ENCODE measurements at places on chromosomes 3 and 15.
A peak's percentile ranks its signal among the peaks of the same experiment; 100 is the strongest.

- DNase-seq: peak; percentile 25
These were observed 107.5 kb upstream of the MRPS22 start for GRCh38 chr3:139236336-139236735.

GRCh38 chr15:96166223-96167200, 164.0 kb upstream of the NR2F2 start:
- DNase-seq: no peak

GRCh38 chr15:96005906-96006305, 324.6 kb upstream of the NR2F2 start:
- DNase-seq: no peak

DNA sequence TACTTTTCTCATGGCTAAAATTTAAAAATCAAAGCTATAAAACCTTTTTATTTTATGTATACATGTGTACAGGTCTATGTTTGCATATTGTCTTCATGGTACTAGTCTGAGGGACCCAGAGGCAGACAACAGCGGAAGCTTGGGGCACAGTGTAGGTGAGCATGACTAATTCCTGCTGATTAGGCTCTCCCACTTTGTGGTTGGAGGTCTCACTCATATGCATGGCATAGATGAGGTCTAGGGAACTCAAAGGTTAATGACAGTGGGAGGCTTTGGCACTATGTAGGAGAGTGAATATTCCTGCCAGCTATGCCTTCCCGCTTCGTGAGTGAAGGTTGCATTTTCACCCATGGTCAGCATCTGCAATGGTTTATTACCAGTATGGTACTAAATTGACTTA, 47.5 kb upstream of the AADACL2 start:
- no peak for DNase-seq

GRCh38 chr3:168884353-168884903, 779.1 kb downstream of the MECOM start:
- peak; percentile 61 for DNase-seq

GRCh38 chr15:42491539-42492225, 741 bp upstream of the ZNF106 start:
- DNase-seq: peak; percentile 72

- DNase-seq: no peak
These were observed 78.5 kb downstream of the RPLP1 start for GRCh38 chr15:69530991-69531664.

- no peak for DNase-seq
These were observed 426 bp upstream of the SUMF1 start for GRCh38 chr3:4467522-4467867.

- peak; percentile 45 for DNase-seq
These were observed 95.2 kb downstream of the CHSY1 start for GRCh38 chr15:101156509-101157159.

DNA sequence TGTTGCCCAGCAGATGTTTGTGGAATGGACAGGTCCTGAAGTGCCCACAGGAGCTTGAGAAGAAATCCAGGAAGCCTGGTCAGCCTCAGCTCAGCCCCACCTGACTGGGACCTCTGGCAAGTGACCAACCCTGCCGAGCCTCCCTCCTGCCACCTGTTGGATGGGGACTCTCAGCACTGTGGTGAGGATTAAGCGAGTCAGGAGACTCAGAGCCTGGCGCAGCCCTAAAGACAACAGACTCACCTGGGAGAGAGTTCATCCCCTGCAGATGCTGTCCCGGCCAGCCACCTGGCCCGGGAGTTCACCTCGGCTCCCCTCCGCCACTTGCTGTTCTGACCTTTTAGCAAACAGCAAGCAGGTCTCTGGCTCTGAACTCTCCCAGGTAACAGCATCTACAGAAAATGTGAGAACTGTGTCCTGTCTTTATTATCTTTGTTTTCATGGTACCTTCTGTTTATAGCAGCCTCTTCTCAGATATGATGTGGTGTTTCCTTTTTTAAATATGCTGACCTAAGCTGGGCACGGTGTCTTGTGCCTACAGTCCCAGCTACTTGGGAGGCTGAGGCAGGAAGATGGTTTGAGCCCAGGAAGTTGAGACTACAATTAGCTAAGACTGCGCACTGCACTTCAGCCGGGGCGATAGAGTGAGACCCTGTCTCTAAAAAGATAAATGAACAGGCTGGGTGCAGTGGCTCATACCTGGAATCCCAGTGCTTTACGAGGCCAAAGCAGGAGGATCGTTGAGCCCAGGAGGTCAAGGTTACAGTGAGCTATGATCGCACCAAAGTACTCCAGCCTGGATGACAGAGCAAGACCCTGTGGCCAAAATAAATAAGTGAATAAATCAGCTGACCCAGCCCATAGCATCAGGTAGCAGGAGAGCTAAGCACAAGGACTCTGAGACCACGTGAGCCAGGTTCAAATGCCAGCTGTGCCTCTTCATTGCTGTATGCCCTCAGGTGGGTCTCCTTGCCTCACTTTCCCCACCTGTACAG, 32.4 kb upstream of the SLC6A6 start:
- no peak for DNase-seq

- no peak for DNase-seq
These were observed 42.7 kb downstream of the CORO2B start for GRCh38 chr15:68621535-68621934.

DNA sequence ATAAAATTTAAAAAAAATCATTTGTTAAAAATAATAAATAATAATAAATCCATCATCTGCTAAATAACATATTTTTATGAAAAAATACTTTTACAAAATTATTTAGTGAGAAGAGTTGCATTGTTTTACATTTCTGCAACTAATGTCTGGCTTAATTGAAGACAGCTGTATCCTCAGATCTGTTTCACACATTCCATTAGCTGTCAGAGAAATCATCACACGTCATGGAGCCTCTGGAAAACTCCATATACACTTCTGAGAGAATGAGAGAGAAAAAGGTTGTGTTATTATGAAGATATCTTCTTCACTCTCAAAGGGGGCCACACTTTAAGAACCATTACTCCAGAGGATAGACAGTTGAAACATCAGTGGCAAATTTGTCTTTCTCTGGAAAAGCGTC, 40.8 kb downstream of the CMSS1 start:
- DNase-seq: peak; percentile 68

- no peak for DNase-seq
These were observed 26.8 kb downstream of the RLBP1 start for GRCh38 chr15:89194608-89195007.

- DNase-seq: no peak
These were observed 491.1 kb downstream of the FHIT start for GRCh38 chr3:60760145-60760544.

DNA sequence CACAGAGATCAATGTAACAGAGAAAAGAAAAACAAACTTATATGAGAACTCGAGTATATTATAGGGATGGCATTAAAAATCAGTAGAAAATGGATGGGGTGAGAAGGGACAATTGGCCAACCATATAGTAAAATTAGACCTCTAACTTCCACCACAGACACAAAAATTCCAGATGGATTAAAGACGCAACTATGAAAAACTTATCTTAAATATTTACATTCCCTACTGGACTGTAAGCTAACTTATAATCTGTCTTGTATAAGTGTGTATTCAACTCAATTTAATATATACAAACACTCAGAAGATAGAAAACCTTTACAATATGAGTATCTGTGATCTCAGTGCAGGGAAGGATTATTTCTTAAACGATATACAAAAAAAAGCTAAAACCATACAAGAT, 3.0 kb downstream of the MFAP1 start:
- DNase-seq: no peak

DNA sequence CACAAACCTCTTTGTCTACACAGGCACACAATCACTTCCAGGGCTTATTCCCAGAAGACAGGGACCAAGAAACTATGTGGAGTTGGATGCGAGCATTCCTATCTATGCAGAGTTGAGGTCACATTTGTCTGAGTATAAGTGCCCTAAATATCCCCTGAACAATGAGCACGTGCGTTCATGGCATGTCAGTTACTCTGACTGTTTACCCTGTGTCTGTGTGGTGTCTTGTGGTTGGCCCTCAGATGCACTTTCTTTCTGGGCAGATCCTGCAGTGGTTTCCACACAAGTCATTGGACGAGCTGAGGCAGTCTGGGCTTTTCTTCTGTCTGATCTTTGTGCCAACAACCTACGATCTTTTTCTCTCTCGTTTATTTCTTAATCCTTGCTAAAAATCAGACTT, 134.5 kb downstream of the FBN1 start:
- DNase-seq: peak; percentile 73

GRCh38 chr3:30354972-30355371, 251.4 kb upstream of the TGFBR2 start:
- no peak for DNase-seq

GRCh38 chr3:59555593-59556315, 505.9 kb upstream of the CFAP20DC start:
- peak; percentile 36 for DNase-seq

GRCh38 chr15:76976572-76977270, 18.2 kb upstream of the PSTPIP1 start:
- DNase-seq: no peak

GRCh38 chr3:168124291-168124690, 28.6 kb upstream of the GOLIM4 start:
- DNase-seq: no peak

DNA sequence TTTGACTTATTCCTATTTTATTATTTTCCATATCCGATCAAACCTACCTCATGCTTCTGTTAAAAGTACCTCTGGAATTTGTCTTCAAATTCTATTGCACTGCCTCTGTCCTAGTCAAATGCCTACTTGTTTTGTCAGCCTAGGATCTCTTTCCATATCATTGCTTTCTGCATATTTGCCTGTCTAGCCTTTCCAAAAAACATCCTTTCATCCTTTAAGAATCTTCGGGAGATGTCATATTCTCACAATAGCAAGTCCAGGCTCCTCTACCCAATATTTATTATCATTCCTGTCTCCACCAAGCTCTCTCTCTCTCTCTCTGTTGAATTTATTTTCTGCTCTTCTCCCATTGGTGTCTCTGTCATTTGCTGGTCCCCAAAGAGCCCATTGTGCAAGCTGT, 80.1 kb downstream of the LRRC28 start:
- peak; percentile 28 for DNase-seq

GRCh38 chr15:63752075-63752684, 81.6 kb downstream of the HERC1 start:
- peak; percentile 58 for DNase-seq

DNA sequence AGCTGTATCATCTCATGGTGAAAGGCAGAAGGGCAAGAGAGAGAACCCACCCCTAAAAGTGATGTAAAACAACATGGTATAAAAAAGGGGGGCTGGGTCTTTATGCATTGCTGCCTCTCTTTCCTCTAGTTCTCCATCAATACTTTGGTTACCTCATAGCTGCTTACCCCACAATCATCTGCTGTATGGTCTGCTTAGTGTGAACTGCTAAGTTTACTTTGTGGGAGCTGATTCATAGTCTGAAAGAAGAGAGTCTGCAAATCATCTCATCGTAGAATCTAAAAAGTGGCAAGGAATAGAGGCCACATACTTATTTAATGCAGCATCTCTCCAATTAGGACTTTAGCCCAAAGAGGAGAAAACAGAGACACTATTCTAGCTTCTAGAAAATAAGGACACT, 546.8 kb downstream of the GBE1 start:
- no peak for DNase-seq

DNA sequence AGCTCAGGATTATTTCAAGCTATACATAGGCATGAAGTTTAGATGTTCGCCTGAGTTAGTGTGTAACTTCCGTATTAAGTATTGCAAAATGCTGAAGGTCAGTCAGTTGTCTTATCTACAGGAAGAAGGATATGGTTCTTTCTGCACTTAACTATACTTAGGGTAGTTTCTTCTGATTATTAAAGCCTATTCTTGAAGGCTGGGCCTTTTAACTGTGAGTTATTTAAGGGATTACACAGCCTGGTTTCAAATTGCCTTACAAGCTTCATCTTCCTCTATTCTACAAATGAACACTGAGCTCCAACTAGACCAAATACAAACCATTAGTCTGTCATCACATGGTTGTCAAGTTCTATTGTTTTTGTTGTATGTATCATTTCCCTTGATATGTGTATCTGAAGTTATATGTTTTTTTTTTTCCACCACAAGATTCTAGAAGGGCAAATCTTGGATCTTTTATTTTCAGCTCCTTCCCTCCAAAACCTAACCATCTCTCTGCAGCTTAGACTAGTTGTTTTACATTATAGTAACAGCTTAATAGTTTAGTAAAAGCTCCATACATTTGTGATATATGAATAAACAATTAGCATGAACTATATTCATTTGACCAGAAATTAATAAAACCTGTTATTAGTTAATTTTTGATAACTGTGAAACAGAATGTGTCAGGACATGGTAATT, 272.9 kb upstream of the KCNMB2 start:
- DNase-seq: no peak

DNA sequence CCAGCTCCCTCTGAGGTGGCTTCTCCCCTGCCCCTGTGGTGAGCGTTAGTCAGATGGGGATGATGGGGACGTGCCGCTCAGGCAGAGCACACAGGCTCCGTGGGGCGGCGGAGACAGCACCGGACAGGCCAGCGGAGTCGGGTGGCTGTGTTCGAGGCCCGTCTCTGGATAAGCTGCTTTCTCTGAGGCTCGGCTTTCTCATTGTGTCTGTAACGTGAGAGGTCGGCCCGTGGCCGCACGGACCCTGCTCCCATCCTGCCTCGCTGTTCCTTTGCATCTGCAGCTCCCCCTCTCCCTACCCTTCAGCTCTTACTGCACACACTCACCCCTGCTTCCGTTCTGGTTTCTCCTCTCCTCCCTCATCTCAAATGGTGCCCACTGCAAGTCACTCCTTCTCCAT, 62.5 kb downstream of the FAM43A start:
- no peak for DNase-seq

GRCh38 chr15:40002295-40002694, 36.7 kb downstream of the SRP14 start:
- peak; percentile 17 for DNase-seq

DNA sequence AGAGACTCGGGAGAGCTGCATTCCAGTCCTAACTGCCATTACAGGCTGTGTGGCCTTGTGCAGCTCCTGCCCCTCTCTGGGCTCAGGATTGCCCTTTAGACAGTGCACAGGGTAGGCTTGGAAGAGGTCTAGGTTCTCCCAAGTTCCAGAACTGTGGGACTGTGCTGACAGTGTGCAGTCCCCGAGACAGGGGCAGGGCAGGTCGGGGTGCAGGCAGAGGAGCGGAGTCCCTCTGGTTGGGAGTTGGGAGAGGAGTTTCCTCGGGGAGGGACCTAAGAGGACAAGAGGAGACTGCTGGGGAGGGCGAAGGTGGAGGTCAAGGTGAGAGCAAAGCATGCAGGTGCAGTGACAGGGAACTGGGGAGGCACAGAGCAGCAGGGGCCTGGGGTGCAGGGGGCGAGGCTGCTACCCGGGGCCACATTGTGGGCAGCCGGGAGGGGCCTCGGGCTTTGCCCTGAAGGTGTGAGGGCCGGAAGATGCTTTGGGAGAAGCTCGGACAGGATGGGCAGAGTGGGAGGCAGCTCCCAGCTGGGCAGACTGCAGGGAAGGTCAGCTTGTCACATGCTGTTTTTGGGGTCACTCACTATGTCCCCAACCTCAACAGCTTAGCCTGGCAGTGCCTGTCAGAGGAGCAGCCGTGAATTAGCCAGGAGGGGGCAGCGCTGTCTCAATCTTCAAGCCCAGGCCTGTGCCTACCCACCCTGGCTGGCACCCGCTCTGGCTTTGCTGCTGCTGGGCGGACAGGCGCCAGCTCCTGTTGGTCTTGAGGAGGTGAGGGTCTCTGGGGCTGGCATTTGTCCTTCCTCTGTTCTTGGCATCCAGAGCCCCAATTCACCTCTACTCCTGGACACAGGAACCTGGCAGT, 15.4 kb upstream of the CSPG4 start:
- DNase-seq: peak; percentile 34

GRCh38 chr15:62593681-62594399, 428.8 kb upstream of the C2CD4B start:
- DNase-seq: peak; percentile 28
